ENCODE measurements at places on chromosomes 12 and 14. TPM values are rescaled to one million over a fixed set of nuclear protein-coding genes. Genes with fewer than 3 reads are reported as not detected.

The B4GALNT1 gene
- 0.65 TPM for total RNA-seq

GRCh38 chr14:90805662-90806540, 10.3 kb downstream of the TTC7B start:
- H3K27me3 ChIP-seq, result no peaks in the 10 kb centered on the region
- H3K4me3 ChIP-seq, result no peak overlapping the region
- no peak overlapping the region for H3K27ac ChIP-seq
- H3K4me1 ChIP-seq, result peaks cover 13% of the 10 kb centered on the region

The ASB2 gene
- 3.0 TPM for total RNA-seq

- H3K4me3 ChIP-seq, result peak overlapping the region; percentile 89
- peak; percentile 56 for DNase-seq
- no peaks in the 10 kb centered on the region for H3K27me3 ChIP-seq
- peak overlapping the region; percentile 77 for H3K27ac ChIP-seq
- H3K4me1 ChIP-seq, result peaks cover 8% of the 10 kb centered on the region
These were observed 754 bp downstream of the ZNF605 start for GRCh38 chr12:132955094-132956010.

DNA sequence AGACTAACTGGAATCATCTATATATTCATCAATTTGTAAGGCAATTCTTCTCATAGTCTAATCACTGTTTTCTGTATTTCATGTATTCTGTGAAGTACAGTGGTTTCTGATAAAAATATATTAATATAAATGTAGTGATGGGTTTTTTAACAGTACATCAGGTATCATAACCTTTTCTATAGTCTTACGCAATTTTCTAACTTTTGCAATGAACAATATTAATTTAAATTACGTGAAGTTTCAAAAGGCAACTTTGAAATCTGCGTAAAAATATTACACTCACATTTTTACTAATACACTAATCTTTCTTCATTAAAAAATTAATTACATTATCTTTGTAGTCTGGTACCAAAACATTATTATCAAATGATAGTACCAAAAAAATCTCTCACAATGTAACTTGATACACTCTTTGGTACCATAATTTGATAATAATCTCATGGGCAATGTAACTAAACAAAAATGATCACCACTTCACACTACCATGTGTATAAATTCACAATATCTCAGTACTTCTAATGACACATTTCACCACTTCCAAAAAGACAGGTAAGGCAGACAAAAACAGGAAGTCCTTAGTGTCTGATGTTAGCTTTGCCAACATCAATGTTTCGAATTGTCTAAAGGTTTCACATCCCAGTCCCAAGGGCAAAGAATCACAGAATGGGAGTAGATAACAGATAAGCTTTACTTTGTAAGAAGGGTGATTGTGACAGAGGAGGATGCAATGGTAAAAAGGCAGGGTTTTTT, 8.7 kb downstream of the DNAI7 start:
- DNase-seq, result no peak
- no peaks in the 10 kb centered on the region for H3K36me3 ChIP-seq
- H3K4me3 ChIP-seq, result no peak overlapping the region
- no peaks in the 10 kb centered on the region for H3K27me3 ChIP-seq

- no peaks in the 10 kb centered on the region for H3K36me3 ChIP-seq
- peaks cover 7% of the 10 kb centered on the region for H3K27me3 ChIP-seq
- no peak overlapping the region for H3K4me3 ChIP-seq
- H3K4me1 ChIP-seq, result peaks cover 6% of the 10 kb centered on the region
- H3K27ac ChIP-seq, result no peak overlapping the region
These were observed 1.1 kb upstream of the RFX4 start for GRCh38 chr12:106581543-106582248.

The NXPH4 gene
- not detected for total RNA-seq
